ENCODE measurements at places on chromosomes 4 and X.

- no peak for DNase-seq
Measured at GRCh38 chr4:17188547-17189400, 290.3 kb upstream of the LDB2 start.

DNA sequence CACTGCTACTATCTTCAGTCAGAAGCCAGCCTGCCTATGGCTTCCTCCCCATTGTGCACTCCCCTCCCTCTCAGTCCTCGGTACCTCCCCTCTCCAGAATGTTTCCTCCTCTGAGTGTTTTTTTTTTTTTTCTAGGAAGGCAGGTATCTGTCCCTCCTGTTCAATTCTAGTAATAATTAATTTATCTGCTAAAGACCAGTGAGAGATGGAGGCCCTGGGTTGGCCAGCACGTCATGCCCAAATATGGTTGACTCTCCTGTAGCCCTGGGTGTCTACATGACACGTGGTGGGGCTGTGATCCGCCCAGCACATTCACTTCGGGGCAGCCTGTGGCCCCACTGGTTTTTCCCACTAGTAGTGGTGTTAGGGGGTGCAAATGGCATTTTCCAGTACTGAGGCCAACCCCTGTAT lies 1.8 kb downstream of the FLNA start:
- DNase-seq, result no peak

GRCh38 chr4:6840062-6840976 lies 57.8 kb downstream of the KIAA0232 start:
- no peak for DNase-seq

DNA sequence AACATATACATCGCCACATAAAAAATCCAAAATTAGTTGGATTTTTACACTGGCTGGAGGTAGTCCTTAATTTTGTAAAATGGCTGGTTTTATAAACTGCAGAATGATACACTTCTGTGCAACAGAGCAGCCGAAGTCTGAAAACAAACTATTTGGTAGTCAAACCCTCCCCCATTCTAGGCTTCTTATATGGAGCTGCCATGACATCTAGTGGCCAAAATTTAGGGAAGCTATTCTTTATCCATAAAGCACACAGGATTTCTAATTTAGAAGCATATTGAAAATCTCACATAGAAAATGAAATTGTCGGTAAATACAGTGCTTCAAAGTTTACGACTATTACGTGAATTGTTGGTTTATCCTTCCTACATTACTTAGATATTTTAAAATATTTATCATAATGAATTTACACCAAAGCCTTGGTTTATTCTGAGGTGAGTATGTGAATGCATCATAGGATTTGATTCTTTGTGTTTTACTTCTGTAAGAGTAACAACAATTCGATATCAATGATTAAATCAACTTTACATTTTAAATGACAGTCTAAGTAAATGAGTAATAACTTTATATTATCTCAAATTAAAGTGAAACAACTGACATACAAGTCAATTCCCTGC lies 113.4 kb upstream of the FAM241A start:
- peak; percentile 41 for DNase-seq

GRCh38 chrX:7119950-7120877 lies 27.3 kb upstream of the STS start:
- DNase-seq, result peak; percentile 60

- no peak for DNase-seq
Measured at GRCh38 chr4:3835527-3836405, 69.6 kb downstream of the ADRA2C start.

DNA sequence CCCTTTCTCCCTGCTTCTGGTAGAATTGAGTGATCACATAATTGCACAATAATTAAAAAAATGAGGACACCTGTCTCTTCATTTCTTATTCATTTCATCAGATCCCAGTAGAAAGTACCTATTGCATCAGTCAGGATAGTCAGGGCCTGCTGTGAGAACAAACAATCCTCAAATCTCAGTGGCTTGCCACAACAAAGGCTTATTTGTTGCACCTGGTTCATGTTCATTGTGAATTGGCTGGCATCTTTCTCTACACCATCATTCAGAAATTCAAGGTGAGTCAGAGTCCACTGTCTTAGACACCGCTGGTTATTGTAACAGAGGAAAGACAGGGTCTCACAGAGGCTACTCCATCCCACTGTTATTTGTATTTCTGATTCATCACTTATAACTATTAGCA lies 409.8 kb downstream of the STIM2 start:
- peak; percentile 89 for DNase-seq

GRCh38 chr4:21656832-21657231 lies 291.7 kb downstream of the KCNIP4 start:
- no peak for DNase-seq

DNA sequence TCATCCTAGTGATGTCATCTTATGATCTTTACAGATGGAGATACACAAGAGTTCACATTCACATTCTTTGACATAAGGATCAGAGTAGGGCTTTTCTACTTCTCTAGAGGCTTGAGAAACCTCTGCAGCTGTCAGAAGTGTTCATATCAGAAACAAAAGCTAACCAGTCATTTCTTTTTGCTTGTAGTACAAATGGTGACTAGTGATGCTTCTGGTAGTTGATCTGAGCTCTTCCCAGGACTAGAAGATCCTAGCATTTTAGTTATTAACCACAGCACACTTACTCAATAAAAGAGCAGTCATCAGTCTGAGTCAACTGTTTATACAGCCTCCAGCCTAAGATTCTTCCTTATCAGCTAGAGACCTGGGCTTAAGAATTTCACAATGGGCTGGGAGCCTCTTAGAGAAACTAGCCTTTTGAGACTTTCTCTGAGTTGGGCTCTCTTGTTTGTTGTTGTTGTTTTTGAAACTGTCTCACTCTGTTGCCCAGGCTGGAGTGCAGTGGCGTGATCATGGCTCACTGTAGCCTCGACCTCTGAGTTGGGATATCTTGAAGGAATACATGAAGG lies 84.1 kb downstream of the TMEM164 start:
- no peak for DNase-seq

- no peak for DNase-seq
Measured at GRCh38 chr4:84231539-84232055, 267.5 kb downstream of the NKX6-1 start.

GRCh38 chr4:122539861-122540465 lies 80.9 kb downstream of the IL21 start:
- no peak for DNase-seq

DNA sequence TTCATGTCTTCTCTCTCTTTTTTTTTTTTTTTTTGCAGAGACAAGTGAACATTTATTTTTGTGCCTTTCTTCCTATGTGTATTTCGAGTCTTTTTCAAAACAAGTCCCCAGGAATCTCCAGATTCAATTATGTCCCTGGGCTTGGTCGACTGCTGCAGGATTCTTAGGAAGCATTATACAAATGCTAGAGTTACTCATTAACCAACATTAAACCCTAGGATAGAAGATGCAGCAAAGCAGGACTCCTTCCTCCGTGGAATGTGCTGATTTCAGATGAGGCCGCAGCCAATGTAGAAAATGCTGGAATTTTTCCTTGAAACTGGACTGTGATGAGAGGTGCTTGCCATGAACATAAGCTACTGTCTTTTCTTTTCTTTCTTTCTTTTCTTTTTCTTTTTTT lies 3.4 kb downstream of the ZNF81 start:
- DNase-seq, result no peak

DNA sequence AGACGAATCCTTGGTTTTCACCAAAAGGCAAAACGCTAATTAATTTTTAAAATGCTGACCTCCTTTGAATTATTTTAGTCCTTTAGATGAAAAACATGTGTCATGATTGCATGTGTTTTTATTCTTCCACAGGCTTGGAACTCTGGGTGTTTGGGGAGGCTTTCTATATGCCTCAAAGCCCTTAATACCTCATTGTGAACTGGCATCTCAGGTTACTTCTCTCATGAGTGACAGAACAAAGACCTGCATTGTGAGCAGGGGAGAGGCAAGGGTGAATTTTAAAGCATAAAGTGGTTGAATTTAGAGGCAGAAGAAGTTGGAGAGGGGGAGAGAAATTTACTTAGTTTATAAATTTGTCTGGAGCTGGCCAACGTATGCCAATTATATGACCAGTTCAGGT lies 119.5 kb downstream of the ARSF start:
- DNase-seq, result peak; percentile 1

DNA sequence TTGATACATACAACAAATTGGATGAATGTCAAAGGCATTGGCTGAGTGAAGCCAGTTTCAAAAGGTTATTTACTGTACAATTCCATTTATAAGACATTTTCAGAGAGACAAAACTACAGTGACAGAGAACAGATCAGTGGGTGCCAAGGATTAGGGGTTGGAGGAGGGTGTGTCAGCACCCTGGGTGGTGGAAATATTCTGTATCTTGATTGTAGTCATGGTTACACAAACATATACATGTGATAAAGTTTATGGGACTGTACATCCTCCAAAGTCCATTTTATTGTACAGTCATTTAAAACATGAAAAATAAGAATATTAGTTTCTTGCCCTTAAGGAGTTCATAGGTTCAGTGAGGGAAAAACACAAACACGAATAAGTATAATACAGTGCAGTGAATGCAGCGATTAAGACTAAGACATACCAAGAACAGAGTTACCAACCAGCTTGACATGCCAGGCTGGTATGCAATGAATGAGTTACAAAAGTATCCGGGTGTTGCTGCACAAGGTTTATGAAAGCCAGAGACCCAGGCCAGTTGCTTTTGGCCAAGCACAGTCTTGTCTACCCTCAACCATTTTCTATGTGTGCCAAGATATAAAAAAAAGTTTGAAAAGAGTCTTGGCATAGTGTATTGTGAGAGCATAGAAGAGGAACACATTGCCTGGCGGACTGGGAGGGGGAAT lies 123.6 kb downstream of the MSL3 start:
- DNase-seq, result no peak

GRCh38 chrX:107723511-107723910 lies 52.1 kb downstream of the TSC22D3 start:
- no peak for DNase-seq

GRCh38 chr4:22372986-22373385 lies 142.9 kb downstream of the ADGRA3 start:
- no peak for DNase-seq

GRCh38 chrX:152893980-152894610 lies 3.8 kb upstream of the ZNF185 start:
- no peak for DNase-seq

DNA sequence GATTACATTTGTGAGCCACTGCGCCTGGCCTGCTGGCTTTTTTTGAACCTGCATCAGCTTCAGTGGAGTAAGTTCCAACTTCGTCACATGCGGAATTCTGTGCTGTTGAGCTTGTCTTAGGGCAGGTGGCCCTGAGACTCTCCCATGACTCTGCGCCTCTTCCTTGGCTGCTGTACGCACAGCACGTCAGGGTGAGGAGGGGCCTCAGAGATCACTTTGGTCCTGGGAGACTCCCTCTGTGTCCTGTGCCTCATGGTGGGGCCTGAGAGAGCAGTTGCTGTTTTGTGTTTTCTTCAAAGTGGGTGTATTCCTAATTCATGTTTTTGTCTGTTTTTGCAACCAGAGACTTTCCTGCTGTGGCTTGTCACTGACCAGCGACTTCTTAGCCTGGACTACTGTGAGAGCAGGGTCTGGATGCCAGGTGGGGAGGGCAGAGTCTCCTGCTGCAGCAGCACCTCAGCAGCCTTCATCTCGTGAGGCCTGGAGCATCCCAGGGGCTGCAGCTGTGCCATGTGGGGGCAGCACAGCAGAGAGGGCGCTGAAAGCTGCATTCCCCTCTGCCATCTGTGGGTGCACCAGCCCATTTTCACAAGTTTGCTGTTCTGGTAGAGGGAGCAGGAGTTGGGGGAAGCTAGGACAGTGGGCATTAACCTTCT lies 107.8 kb downstream of the TNIP2 start:
- no peak for DNase-seq

DNA sequence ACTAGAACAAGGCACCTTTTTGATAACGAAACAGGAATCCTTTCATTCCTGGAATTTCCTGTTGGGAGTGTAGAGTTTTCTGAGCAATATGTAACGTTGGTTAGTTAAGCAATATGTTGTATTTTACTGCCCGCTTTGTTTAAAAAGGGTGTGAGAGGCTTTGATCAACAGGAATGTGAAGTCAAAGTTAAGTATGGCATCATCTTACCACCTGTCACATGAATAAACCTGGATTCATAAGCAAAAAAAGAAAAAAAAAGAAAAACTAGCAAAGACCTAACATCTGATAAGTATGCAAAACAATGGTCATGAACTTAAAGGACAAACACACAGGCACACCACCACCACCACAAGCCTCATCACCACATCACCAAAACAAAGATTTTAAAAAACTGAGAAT lies 7.1 kb upstream of the CXCL5 start:
- no peak for DNase-seq

- no peak for DNase-seq
Measured at GRCh38 chr4:137967480-137968190, 274.5 kb downstream of the SLC7A11 start.

- DNase-seq, result no peak
Measured at GRCh38 chrX:10702031-10702430, 81.6 kb upstream of the MID1 start.

DNA sequence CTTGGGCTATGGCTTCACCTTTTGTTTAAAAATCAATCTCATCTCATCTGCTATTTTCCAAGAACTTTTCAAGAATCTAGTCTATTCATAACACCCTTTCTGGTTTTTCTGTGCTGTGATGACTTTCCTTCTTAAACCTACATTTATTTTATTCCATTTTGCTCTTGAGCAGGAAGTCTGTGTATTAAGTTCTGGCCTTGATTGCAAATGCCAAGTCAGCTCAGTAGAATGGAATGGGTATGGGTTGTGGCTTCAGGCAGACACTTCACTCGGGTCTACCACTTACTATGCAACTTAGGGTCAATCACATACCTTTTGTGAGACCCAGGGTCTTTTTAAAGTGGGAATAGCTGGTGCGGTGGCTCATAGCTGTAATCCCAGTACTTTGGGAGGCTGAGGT lies 522.3 kb downstream of the TRIML1 start:
- DNase-seq, result no peak

GRCh38 chr4:169042608-169043007 lies 32.6 kb upstream of the CBR4 start:
- DNase-seq, result no peak

DNA sequence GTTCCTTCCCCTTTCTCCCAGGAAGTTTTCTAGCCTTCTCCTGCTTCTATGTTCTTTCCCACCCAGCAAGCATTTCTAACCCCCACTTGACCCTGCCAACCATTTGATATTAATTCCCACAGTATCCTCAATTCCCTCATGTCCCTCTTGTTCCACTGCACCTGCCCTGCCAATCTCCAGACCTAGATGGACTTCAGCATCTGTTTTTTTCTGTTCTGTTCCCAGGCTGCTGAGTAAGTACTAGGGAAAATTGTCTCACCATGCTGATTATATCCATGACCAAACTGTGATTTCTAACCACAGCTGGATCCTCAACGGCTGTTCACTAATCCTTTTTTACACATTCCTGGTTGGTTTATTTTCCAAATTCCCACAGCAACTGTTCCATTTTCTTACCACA lies 37.7 kb downstream of the CLCN5 start:
- no peak for DNase-seq

DNA sequence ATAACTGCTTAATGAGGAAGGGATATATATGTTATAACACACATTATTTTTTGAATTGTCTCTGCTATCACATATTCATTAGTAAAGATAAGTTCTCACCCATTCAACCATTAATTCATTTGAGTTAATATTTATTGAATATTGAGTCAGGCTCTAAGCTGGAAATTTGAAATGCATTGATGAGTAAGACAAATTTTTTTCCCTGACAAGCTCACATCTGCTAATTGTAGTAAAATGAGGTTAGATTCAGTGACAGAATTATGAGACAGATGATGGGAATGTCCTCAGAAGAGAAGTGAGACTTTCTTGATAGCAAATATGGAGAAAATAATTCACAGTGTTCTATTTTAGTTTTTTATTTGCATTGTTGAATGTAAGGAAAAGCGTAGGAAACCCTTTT lies 194.3 kb downstream of the SLC4A4 start:
- no peak for DNase-seq

GRCh38 chr4:177487977-177488376 lies 45.7 kb upstream of the AGA start:
- no peak for DNase-seq
